ENCODE measurements at places on chromosomes 6 and 20.

GRCh38 chr6:98787961-98788360, 46.4 kb upstream of the POU3F2 start:
- DNase-seq, result peak; percentile 76

GRCh38 chr6:151443454-151443853, 8.5 kb downstream of the RMND1 start:
- DNase-seq, result no peak

DNA sequence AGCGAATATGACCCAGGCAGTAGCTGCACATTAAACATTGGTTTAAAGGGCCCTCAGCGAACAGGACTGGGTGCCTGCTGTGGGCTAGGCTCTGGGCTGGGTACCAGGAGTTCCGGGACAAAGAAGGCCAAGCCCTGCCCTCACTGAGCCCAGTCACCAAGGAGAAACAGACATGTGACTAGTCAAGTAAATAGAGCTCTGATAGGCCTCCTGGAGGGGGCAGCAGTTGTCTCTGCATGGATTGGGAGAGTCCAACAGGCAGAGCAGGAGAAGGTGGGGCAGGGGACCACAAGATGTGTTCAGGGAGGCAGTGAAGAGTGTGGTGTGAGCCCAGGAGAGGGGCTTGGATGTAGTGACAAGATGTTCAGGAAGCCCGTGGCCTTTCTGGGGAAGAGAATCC, 3.1 kb downstream of the HM13 start:
- no peak for DNase-seq

- no peak for DNase-seq
Measured at GRCh38 chr6:127951172-127951917, 50.5 kb upstream of the THEMIS start.
